HTR-8/SVneo (cell line): ENCODE measurements at places on chromosomes 16 and 17.

DNA sequence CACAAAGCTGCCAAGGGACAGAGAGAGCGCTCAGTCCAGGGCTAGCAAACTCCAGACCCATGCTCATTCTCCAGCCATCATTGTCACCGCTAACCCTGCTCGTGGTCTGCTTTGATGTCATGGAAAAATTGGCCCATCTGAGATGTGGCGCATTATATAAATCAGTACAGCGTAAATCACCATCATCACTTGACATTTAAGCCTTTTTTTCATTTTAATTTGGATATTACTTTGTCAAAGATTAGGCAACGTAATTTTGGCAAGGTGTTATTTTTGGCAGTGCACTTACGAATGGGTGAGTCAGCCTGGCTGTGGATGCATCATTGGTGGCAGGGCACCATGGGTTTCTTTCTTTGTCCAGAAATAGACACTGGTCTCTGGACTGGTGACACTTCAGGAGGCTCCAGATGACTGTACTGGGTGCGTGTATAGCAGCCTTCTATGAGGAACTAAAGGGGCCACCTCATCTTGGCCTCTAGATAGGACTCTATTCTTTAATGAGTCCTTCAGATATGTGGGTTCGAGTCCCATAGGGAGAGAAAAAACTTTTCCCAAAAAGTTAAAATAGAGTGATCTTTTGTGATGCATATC is 166.3 kb downstream of the MSI2 start:
- no peak for DNase-seq

DNA sequence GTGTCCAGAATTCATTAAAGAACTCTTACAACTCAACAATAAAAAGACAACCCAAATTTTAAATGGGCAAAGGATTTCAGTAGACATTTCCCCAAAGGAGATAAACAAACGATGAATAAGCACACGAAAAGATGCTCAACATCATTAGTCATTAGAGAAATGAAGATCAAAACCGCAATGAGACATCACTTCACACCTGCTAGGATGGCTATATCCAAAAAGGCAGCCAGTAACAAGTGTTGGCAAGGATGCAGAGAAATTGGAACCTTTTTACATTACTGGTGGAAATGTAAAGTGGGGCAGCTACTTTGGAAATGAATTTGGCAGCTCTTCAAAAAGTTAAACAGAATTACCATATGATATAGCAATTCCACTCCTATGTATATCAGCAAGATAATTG is 42.0 kb downstream of the PITPNM3 start:
- no peak for DNase-seq

GRCh38 chr17:74199306-74200092 is 4.0 kb upstream of the RPL38 start:
- peak; percentile 82 for DNase-seq

GRCh38 chr17:45425125-45425983 is 7.3 kb downstream of the ARHGAP27 start:
- peak; percentile 97 for DNase-seq

- DNase-seq: no peak
Measured at GRCh38 chr17:57406131-57406980, 150.0 kb downstream of the MSI2 start.

DNA sequence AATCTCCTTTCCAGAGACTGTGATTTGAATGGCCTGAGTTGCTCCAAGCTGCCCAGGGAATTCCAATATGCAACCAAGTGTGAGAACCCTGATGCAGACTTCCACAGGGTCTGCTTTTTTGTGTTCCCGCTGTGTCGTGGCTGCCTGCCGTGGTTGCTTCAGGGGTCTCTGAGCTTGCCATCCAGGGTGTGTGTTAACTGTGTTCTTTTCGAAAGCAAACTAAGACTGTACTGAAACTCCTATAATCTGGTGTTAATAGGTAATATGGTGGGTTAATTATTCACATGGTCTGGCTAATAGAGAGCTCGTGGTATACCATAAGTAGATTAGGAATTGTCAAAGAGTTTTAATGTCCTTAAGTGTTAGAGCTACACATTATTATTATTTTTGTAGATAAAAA is 20.7 kb downstream of the UBN1 start:
- no peak for DNase-seq

GRCh38 chr17:37098910-37099664 is 150.3 kb downstream of the AATF start:
- DNase-seq: no peak

GRCh38 chr17:40265337-40265736 is 22.3 kb upstream of the CDC6 start:
- no peak for DNase-seq

GRCh38 chr16:78813661-78814311 is 714.3 kb downstream of the WWOX start:
- DNase-seq: no peak

- DNase-seq: no peak
Measured at GRCh38 chr16:69243479-69243878, 56.5 kb downstream of the SNTB2 start.

GRCh38 chr17:77365584-77366186 is 224.9 kb downstream of the SEC14L1 start:
- DNase-seq: peak; percentile 79

DNA sequence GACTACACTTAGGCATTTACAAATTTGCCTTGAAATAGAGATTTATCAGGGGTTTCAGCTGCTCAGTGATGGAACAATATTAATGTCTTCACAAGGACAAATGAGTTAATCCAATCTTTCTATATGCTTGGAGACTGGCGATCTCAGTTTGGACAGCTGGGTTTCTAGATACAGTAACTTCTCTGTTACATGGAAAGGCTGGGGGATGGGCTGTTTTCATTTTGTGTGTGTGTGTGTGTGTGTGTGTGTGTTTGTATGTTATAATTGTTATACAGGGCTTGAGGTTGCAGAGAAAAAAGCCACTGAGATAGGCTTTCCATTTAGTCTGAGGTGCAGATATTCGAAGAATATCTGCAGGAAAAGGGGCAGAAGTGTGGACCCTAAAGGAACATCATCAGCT is 359.3 kb upstream of the SALL1 start:
- no peak for DNase-seq

GRCh38 chr17:61402978-61403800 is 3.5 kb downstream of the TBX2 start:
- DNase-seq: no peak

DNA sequence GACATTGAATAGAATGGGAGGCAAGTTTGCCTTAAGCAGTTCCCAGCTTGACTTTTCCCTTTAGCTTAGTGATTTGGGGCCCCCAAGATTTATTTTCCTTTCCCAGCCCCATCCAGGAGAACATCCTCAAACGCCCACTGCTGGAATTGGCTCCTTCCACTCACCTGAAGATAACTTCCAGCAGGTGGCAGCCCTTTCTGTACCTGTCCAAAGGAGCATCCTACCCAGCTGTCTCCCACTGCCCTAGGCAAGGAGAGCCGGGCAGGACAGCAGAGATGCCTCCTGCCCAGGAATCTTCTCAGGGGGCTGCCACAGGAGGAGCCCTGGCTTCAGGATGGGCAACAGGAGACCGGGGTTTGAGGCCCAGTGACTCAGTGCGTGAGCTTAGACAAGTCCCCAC is 6.4 kb downstream of the CACNG5 start:
- no peak for DNase-seq

DNA sequence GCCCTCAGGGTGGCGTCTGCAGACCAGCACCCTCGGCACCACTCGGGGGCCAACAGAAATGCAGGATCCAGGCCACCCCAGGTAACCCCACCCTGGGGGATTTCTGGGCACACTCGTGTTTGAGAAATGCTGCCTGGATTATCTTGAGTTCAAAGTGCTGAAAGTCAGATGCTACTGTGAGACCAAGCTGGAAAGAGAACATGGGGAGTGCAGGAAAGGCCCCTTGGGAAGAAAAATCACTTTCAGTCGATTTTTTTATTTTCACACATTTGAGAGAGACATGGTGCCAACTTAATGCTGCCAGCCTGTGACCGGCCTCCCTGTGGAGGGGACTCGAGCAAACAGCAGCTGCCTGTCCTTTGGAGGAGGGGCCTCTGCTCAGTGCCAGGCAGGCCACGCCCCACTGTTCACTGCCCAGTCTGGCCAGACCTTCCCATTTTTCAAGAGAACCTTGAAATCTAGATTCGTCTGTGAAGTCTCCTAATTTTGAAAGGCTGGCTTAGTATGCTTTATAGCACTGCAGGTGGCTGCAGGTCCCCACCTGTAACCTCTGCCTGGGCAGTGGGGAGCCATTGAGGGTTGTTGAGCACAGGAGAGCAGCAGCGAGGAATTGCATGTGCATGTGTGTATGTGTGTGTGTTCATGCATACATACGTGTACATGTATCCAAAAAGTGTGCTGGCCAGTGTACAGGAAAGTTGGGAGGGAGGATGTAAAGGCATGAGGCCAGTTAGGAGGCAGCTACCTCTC is 70.7 kb upstream of the PLCG2 start:
- no peak for DNase-seq

- DNase-seq: no peak
Measured at GRCh38 chr16:73549984-73550631, 502.2 kb upstream of the ZFHX3 start.

DNA sequence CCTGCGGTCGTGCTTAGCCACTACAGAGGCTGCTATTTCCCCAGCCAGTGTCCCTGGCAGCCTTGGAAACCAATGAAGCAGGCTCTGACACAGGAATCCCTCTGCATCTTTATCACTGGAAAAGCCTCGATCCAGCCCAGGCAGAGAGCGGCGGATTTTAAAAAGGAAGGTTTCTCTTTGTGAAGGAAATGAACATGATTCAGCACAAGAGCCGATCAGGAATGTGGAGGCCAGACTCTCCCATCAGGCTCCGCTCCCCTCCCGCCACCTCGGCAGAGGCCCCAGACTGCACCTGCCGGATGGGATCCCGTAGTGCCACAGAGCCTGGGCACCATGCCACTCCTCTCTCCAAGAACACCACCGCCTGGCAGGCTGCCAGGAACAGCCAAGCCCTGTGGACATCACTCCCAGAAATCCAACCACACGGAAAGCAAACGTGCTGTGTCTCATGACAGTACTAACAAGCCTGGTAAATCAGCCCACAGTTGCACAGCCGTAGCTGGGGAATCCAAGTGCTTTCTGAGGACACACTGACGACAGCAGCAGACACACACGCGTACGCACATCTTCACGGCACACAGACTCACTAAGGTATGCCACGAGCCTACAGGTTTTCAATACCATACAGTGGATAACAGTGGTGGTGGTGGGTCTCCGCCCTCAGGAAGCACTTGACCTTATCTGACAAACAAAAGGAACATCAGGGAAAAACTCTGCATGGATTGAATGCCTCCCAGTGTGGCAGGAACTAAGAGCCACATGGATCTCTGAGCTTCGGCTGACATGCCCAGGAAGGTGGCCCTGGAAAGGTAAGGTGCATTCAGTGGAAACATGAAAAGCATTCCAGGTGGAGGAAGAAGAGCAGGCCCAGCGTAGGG is 5.4 kb downstream of the LRRC75A start:
- no peak for DNase-seq

DNA sequence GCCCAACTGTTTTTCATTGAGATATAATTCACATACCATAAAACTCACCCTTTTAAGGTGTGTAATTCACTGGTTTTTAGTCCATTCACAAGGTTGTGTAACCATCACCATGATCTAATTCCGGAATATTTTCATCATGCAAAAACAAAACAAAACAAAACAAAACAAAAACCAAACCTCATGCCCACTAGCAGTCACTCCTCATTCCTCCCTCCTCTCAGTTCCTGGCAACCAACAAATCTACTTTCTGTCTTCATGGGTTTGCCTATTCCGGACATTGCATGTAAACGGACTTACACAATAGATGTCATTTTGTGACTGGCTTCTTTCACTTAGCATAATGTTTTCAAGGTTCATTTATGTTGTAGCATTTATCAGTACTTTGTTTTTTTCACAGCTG is 4.5 kb upstream of the NOD2 start:
- no peak for DNase-seq

DNA sequence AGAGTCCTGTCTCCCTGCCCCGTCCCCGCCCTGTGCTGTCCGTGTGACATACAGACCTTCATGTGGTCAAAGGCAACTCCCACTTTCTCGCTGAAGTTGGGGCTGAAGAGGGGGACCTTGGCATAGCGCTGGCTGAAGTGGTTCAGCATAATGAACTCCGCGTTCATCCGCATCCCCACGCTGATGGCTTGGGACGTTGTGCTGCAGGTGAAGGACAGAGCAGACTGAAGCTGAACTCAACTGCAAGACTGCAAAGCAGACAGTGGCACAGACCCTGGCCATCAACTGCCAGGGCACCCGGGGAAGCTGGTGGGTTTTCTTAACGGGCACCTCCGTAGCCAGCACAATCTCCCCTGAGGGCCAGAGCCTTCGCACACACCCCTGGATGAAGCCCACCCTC is 24.2 kb downstream of the ELAC2 start:
- DNase-seq: no peak

- DNase-seq: no peak
Measured at GRCh38 chr16:83136419-83136818, 509.6 kb downstream of the CDH13 start.

GRCh38 chr17:4939546-4939795 is 375 bp downstream of the SLC25A11 start:
- no peak for DNase-seq

- no peak for DNase-seq
Measured at GRCh38 chr16:58102665-58103392, 26.4 kb downstream of the CFAP20 start.
